ENCODE measurements at places on chromosomes 2 and 18.
A peak's percentile ranks its signal among the peaks of the same experiment; 100 is the strongest.

DNA sequence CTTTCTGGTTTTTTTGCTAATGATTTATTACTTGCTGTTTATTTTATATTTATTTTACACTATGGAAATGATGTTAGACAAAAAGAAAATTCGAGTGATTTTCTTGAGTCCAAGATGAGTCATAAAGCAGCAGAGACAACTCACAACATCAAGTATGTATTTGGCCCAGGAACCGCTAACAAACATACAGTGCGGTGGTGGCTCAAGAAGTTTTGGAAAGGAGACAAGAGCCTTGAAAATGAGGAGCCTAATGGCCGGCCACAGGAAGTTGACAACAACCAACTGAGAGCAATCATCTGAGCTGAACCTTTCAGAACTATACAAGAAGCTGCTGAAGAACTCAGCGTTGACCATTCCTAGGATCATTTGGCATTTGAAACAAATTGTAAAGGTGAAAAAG is 594.1 kb downstream of the SATB2 start:
- no peak for DNase-seq

DNA sequence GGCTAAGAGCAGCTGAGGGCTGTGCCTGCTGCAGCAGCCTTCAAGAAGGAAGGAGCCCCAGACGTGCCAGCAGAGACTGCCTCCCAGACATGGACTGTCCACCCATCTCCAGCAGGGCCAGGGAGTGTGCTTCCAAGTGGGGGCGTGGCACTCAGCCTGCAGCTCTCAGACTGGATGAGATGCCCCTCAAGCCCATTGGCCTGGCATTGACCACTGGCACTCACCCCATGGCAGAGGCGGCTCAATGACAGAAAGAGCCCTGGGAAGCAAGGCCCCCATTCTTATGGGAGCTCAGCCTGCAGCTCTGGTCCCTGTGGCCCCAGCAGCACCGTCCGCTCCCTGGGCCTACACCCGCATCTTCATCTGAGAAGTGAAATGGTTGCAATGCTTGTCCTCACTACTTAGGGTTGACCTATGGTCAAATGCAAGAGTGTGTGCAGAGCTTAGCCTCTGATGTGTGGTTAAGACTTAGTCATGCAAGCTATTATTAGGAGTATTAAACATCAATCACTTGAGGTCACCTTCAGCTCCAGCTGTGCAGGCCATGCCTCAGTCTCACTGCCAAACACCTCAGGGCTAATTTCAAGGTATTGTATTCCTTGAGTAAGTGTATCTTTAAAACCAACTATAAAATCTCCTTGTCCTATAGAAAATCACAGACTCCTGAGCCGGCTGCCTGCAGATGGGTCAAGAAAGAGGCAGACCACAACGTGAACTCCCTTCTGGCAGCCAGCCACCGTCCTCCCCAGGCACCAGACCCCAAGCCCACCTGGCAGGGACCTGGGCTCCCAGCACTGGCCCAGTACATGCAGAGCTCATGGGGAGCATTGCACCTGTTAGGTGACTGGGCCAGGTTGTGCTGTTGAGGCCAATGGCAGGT is 194.8 kb downstream of the NDUFA10 start:
- DNase-seq, result no peak

GRCh38 chr2:69033461-69034095 is 20.6 kb downstream of the ANTXR1 start:
- no peak for DNase-seq

DNA sequence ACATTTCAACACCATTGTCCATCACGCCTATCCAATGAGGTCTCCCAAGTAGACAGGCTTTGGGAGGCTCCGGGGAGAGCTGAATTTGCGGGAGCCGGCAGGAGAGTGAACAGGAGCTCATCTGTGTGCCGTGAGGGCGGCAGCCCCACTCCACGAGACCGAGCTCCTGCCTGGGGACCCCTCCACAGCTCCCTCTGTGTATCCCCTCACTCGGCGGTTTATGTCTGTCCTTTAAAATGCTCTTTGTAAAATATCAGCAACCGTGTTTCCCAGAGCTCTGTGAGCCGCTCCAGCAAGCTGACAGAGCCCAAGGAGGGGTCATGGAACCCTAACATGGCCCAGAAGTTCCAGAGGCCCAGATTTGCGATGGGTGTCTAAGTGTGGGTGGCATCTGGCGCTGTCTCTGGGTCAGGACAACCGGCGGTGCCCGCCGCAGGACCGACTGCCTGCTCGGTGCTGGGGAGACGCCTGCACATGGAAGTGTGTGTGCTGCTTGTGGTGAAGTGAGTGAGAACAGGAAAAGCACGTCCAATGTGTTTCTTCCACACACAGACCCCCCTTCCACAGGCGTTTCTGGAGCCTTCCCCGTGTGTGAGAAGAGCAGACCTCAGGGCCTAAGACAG is 34.8 kb downstream of the SLC66A2 start:
- DNase-seq, result no peak

DNA sequence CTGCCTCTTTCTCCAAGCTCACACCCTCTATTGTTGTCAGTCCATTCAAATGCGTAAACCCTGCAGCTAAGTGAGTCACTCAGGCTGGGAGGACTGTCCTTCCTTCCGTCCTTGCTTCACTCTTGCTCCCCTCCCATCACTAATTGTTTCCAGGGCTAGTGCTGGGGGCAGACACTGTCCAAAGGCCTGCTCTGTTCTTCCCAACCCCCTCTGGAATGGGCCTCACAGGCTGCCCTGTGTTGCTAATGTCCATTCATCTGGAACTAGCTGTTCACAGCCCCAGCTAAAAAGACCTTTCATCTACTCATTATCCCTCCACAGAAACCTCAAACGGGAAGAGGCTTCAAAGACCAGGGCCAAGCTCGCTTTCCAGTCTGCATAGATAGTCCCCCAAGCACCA is 31.9 kb upstream of the NRP2 start:
- peak; percentile 67 for DNase-seq

DNA sequence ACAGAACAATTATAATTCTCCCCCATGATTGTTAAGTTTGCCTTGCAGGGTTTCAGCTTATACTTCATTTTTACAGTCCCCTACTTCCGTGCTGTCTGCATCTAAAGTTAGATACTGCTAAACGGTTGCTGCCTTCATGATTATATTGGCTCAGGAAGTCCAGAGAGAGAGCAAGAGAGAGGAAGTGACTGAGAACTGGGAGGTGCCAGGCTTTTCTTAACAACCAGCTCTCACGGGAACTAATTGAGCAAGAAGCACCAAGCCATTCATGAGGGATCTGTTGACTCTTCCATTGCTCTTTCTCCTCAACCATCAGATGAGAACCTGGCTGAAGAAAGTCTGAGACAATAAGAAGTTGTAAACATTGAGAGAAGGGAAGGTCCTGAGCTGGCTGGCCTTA is 125.5 kb upstream of the SIX2 start:
- no peak for DNase-seq

DNA sequence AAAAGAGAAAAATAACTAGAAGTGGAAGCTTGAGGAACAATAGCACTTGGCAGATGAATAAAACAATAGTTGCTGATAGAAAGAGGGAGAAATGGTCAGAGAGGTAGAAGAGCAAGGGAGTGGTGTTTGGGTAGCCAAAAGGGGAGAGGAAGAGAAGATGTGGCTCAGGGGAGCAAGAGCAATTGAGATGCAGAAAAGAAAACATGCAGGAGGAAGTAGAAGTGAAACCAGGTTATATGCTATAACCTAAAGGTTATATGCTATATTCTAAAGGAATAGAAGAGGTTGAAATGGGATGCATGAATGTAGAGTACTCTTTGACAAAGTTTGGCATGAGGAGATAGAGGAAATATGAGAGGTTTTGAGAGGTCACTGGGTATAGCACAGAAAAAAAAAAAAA is 759.5 kb downstream of the SATB2 start:
- DNase-seq, result no peak

DNA sequence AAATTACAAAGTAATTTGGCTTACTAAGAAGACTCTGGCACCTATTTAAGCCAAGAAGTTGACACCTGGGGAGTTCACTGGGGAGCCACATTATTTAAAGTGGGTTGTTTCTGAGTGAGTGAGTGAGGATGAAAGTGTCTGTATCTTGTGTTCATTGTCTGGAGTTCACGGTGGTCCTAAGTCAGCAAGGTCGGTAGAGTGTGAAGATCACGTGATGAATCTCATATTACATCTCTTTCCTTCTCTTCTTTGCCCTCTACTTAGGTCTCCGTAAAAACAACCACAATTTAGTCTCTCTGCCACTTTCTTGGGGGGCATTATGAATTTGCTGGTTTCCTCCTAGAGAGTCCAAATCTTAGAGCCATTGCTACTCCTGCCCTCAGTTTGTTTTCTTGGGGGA is 67.8 kb downstream of the DIS3L2 start:
- DNase-seq, result no peak

DNA sequence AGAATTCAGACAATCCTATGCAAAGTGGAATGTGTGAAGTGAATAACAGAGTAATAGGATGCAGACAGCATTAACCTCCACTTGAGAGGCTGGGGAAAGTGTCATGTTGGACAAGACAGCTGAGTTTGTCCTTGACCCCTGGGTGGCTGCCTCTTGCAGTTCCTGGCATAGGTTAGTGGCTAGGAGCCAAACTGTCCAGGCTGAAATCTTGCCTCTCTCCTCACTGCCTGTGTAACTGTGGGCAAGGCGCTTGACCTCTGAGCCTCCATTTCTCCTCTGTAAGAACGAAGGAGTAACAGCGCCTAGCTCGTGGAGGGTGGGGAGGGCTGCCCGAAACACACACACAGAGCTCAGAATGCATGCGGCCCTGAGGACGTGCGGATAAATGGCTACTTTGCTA is 34.8 kb upstream of the LDLRAD4 start:
- no peak for DNase-seq
